ENCODE measurements at places on chromosomes 2 and 18.

GRCh38 chr2:32168513-32168912 is 2.8 kb downstream of the SLC30A6 start:
- no peak for DNase-seq

DNA sequence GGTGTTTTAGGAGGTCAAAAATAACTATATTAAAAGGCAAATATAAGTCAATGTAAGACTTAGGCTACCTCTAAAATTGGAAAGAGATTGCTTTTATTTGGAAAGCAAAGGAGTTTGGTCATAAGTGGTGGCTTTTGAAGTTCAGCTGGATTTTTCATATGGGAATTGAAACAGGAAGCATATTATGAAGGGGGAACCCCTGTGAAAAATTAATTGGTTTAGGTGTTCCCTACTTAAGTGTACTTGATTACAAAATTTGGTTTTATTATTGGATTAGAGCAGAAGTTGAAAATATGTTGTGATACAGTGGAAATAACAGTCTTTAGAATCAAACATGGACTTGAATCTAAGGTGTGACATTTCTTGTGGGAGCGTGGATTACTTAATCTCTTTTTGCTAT is 121.4 kb upstream of the TTC27 start:
- DNase-seq: no peak

GRCh38 chr18:79685281-79685680 is 5.7 kb downstream of the CTDP1 start:
- no peak for DNase-seq

GRCh38 chr2:174682578-174683391 is 81.5 kb downstream of the CHRNA1 start:
- DNase-seq: peak; percentile 51

DNA sequence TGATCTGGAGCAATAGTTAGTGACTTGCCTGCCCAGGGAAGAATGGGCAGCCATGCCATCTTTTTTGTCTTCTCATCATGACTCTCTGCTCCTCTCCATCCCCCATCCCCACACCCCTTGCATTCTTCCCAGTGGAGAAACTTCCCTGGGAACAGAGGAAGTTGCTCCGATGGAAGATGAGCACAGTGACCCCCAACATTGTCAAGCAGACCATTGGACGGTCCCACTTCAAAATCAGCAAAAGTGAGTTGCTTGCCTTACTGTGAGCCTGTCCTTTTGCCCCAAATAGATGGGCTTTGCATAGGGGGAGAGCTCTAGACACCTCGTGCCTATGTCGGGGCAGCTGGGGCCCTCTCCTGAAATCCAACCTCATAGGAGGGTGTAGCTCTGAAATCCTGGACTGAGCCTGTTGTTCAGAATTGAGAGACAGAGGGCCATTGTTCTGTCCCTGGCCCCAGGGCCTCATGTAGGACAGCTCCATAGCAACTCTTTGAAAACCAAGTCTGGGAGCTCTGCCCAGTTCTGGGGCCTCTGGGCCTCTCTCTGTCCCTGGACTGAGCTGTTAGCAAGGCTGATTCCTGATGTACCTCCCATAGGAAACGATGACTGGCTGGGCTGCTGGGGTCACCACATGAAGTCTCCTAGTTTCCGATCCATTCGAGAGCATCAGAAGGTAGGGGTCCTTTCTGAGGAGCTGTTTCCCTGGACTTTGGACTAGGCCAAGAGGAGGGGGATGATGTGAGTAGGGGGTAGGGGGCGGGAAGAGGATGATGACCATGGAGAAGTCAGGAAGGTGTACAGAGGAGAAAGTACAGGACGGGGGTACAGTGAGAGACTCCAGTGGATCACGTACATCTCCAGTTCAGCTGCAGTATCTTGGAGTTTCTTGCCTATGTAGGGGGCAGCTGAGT is 35.2 kb downstream of the TTLL4 start:
- DNase-seq: peak; percentile 87

- DNase-seq: no peak
These were observed 11.5 kb upstream of the CYB5A start for GRCh38 chr18:74303306-74303705.

GRCh38 chr2:178268435-178268834 is 74.1 kb downstream of the OSBPL6 start:
- DNase-seq: no peak

- DNase-seq: peak; percentile 55
These were observed 109.2 kb downstream of the THADA start for GRCh38 chr2:43486603-43487002.

DNA sequence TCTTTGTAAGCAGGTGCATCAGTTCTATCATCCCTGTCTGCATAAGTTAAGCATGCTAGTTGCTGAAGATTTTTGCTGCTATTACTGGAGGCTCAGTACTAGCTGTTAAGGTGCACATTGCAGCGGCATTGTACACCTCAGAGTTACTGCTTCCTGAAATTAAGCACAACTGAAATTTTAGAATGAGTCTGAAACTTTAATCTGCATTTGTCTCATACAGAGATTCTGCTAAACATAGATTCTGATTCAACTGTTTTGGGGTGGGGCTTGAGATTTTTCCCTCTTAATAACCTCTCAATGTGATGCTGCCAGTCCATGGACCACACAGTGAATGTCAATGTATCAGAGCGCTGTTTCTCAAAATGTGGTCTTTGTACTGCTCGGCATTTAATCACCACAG is 585.7 kb upstream of the GCFC2 start:
- DNase-seq: no peak

DNA sequence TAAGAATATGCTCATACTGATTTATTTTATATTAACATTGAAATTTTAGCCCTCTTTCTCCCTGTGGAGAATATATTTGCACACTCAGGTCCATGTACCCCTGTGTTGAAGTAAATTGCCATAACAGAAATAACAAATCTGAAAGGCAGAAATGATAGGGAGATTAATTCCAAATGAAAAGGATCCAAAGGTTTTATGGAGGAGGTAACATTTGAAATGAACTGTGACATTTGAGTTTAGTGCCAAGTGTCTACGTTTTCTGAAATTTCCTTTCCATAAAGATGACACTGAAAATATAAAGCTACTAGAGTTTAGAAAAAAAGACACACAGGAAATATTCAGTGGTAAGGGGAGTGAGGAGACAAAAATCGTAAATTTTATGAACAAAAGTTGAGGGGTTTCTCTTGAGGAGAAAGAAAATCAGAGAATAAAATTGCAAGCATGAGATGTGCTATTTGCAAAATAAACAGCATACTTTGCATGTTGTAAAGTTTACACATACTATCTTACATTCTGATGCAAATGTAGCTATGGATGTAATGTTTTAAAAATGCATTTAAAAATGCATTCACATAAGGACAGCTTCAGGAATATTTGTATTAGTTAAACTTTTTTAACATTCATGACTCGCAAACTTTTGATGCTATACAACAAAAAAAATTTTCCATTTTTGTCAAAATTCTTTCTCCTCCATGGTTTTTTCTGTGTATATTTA is 69.5 kb downstream of the BAZ2B start:
- DNase-seq: no peak

DNA sequence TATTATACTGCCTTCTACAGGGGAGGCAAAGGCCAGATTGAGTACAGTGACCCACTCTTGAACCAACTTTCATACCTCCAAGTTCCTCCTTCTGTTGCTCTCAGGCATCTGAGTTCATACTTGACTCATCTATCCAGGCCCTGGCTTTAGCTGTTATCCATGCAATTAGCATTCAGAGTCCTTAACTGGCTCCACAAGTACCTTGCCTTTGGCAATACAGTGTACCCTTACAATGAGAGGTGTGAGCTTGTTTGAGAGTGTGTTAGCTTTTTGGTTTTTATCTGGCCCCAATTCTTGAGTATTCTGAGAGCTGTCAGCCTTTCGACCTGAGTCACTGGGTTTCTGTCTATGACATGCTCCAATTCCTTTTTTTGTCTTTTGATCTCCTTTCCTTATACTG is 60.2 kb downstream of the EHD3 start:
- no peak for DNase-seq

DNA sequence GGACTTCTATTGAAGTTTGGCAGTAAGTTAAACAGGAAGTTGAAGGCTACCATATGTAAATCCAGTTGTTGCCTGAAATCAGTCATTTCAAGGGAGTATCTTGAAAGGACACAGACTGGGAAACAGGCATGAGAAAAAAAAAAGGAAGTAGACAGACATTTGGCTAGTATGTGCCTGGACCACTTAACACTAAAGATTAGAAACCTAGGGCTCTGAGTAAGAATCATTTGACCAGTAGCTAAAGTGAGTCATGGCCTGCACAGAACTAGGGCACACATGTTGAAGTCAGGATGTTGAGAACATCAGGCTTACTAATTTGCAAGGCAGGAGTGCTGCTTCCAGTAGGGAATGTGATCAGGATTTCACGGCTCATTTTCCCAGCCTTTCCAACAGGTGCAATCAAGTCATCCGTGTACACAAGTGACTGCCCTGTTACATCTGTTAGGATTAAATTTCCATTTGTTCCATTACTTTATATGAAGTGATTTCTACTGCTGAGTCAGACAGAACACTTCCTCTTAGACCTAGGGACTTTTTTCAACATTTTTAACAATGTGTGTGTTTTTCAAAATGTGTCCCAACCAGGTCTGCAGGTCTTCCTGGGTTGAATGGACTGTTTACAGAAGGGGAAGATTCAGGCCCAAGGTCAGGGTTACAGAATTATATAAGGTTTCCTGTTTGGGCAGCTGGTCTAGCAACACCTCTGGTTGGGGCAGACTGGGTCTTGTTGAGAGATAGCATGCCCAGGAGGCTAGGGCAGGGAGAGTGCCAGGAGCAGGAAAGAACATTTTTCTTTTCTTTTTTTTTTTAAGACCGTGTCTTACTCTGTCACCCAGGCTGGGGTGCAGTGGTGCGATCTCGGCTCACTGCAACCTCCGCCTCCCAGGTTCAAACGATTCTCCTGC is 145.6 kb downstream of the TGIF1 start:
- DNase-seq: peak; percentile 53

GRCh38 chr2:37689751-37690150 is 18.3 kb upstream of the CDC42EP3 start:
- DNase-seq: no peak

- no peak for DNase-seq
These were observed 147.7 kb upstream of the PKDCC start for GRCh38 chr2:41900101-41900577.

DNA sequence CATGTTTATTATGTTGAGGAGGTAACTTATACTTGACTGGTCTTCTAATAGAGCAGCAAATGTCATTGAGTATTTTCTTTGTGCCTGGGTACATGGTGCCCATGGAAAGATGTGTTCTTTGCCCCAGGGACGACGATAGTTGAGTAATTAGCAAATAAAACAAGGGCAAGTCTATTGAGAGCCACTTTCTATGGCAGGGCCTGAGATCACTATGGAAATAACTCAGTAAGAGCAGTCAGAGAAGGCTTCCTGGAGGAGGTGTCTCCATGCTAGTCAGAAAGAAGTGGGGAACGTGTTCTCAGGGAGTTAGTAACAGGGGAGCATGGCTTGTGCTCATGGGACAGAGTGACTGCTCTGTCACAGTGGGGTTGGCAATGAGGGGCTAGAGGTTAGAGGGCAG is 28.6 kb downstream of the CTIF start:
- DNase-seq: no peak

DNA sequence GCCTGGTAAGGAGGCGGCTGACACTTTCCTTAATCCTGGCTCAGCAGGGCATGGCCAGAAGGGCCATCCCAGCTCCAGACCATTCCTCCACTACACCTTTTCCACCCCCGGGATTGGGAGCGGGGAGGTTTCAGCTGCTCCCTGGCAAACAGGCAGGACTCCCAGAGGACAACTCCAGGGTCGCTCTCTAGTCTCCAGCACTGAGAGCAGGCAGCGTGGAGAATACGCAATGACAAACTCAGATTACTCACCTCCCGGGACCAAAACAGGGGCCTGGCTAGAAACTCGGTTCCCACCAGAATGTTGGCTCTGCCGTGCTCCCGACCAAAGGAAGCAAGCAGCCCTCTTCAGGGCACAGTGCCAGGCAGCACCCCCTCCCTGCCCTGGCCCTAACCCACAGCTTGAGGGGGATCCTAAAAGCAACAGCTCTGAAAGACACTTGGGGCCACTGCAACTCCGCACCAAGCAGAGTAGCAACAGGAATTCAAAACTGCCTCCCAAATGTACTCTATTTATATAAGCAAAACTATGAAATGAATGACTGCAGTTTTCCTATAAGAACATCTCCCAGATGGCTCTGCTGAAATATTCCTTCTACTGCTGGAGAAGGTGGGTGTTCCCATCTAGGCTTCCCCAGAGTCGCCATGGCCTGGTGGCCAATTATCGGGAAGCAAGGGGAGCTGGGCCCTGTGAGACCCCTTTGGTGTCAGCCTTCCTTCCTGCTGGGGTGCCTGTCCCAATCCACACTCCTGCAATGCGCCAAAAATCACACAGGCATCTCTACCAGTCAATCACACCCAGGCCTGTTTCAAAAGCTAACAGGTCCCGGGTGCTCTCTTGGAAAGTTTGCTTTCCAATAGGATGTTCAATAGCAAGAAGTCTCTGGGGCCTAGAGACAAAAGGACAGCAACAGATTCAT is 61.2 kb upstream of the POMC start:
- DNase-seq: no peak

- no peak for DNase-seq
These were observed 13.8 kb upstream of the DSC3 start for GRCh38 chr18:31056296-31056695.

GRCh38 chr2:38622210-38622609 is 19.5 kb upstream of the HNRNPLL start:
- DNase-seq: no peak

- DNase-seq: peak; percentile 53
These were observed 29.1 kb downstream of the ARMC9 start for GRCh38 chr2:231227310-231228162.

DNA sequence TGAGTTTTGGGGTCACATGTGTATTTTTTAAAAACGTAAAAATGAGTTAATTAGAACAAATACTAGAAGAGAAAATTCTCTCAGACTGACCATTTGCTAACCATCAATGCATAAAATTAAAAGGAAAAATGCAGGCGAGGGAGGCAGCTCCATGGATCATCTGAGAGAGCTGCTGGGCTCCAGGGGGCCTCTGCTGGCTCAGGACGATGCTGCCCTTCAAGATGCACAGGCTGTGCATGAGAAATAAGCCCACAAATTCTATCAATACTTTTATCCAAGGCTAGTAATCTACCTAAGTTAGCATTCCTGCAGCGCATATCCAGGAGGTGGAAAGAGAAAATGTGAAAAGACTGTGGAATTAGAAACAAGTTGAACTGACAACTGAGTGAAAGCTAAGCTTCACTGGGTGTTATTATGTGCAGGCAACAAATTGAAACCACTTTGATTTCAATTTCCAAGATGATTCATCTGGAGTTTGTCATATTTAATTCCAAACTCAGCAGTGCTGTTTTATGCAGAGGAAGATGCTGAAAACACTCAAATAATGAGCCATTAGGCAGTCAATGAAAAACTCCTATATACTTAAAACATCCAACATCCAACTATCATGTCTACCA is 261.1 kb downstream of the NBAS start:
- DNase-seq: no peak

DNA sequence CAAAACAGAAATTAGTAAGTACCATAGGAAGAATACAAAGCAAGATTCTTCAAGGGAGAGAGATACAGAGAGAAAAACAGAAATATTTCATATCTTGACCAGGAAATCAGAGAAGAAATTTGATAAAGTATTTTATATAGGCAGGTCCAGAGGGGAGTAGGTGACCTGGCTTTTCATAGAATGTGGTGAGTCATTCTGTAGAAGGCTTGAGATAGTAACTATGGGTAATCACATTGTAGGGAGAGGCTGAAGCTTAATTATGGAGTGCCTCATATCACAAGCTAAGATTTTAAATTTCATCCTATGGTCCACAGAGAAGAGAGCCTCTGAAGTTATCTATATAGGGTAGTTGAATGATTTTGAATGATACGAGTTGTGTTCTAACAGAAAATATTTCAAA is 195.0 kb upstream of the CYRIA start:
- DNase-seq: no peak

- peak; percentile 86 for DNase-seq
These were observed at the start of gene MPPE1 for GRCh38 chr18:11908182-11909060. TSS of gene MPPE1 (minus strand) at chr18:11908317. CDS start at chr18:11897264, 11,053 bp downstream.

Measured in prostate gland (tissue), 2 donors.